ENCODE measurements at places on chromosomes 1 and 21.

- DNase-seq = no peak
These were observed 77.2 kb downstream of the LAMC1 start for GRCh38 chr1:183100361-183100974.

DNA sequence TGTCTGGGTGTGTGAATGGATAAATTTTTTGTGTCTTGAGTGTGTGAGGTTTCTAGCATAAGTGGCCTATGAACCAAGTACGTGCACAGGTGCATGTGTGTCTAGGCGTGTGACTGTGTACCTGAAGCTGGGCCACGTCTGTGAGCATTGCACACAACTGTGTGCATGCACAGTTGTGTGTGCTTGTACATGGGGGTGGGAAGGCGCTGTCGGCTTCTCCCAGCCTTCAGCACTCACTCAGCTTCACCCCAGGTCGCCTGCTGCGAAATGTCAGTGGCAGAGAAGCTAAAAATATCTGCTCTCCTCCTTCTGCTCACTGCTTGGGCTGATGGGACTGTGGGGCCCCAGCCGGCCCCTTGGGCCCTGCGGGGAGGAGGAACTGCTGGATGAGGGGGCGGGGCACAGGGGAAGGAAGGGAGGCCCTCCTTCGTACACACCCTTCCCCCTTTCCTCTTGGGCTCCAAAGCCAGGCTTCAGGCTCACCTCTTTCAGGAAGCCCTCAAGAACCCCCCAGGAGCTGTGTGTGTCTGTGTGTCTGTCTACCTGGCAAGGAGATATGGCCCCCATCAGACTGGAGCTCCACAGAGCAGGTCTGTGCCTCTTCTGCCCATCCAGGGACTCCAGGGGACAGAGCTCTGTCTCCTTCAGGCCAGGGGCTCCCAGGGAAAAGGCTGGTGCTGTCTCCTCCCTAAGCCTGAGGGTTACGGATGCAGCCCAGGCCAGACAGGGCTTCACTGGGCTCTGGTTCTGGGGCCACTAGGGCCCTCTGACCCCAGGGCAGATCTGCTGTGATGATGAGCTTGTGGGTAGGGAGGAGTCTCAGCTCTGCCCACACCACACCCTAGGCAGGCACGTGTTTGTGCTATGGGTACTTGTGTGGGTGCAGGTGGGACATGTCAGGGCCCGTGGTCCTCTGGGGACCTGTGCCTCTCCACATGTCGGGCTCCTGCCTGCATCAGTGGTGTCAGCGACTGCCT, 35.6 kb upstream of the WASF2 start:
- no peak for DNase-seq

DNA sequence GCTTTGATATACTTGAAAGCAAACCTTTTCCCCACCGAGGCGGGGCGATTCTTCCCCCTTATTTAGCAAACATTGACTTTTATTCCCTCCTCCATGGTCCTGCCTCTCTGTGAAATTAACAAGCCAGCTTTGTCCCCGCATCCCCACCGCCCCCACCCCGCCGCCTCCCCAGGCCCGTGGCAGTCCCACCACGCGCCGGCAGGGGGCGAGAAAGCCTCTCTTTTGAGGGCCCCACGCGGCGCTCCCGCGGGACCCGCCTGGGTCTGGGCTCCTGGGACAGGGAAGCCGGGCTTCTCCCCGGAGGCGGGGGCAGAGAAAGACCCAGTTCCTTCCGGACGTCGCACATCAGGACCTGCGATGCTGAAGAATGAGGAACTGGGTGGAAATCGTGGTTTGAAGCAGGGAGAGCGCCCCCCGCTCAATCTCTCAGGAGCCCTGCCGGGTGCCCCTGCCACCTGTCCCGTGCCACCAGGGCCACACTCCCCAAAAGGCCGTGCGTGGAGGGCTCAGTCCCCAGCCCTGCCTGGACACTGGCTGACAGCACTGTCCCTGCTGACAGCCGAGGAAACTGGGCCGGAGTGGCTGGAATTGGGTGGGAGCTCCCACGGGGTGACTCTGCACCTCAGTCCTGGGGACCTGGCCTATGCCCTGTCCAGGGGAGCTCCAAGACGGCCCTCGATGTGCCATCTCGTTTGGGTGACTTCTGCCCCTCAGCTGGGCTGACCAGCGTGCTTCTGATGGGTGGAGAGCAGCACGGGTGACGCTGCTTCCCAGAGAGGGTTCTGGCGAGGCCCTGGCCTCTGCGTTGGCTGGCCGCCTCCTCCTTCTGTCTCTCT, 8.6 kb upstream of the ACTRT2 start:
- no peak for DNase-seq

GRCh38 chr1:81308191-81308590, 492.5 kb upstream of the ADGRL2 start:
- no peak for DNase-seq

DNA sequence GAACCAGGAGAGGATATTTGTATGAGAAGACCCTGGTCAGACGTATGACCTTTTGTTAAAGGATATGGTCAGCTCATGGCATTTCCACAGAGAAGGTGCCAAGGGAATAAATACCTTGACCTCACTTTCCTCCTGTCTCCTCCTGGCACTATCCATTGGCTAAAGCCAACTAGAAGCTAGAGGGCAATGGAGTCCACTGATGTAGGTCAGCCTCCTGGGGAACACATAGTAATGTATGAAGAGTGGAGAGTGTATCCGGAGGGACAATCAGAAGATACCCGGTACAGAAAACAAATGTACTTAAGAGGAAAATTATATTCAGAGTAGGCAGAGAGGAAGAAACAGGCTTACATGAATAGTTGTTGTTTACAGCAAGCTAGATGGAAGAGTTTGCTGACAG, 698 bp upstream of the NTMT2 start:
- DNase-seq = no peak

DNA sequence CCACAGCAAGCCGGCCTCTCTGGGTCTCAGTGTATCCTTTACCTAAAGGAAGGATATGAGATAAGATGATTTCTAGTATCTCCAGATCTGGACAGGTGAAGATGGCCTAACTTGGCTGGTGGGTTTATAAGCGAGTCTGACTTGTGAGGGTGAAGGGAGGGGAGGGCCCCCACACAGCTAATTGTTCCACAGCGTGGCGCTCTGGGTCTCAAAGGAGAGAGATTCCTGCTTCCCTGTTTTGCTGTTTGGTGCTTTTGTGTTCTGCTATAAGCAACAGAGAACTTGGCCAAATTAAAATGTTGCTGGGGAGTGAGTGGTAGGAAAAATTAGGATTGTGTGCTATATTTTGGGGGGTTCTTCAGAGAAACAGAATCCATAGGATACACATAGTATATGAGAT, 28.9 kb upstream of the NLRP3 start:
- no peak for DNase-seq

- no peak for DNase-seq
These were observed at the start of gene LRRC71 for GRCh38 chr1:156920233-156921052. TSS of gene LRRC71 (plus strand) at chr1:156920632. CDS start at chr1:156920804, 172 bp downstream.
